Midbrain (tissue), 1 donor: ENCODE measurements at places on chromosomes 7 and 10.

DNA sequence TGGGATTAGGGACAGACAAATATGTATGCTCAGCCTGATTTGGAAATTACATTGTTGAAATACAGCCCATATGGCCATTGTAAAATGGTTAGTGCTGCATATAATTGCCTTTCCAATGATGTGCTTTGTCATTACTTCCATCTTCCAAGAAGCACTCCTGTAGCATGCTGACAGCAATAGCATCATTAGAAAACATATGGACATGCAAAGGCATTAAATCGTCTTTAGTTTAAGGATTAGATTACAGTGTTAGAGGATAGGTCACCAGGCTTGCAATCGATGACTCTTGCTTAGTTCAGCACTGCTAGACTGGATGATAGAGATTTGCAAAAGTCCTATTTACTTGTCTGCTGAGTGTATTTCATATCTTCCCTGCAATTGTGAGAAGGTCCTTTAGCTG, 17.4 kb downstream of the AUTS2 start:
- DNase-seq, result no peak

GRCh38 chr10:93006435-93007039, 54.1 kb upstream of the CYP26C1 start:
- peak; percentile 19 for DNase-seq

DNA sequence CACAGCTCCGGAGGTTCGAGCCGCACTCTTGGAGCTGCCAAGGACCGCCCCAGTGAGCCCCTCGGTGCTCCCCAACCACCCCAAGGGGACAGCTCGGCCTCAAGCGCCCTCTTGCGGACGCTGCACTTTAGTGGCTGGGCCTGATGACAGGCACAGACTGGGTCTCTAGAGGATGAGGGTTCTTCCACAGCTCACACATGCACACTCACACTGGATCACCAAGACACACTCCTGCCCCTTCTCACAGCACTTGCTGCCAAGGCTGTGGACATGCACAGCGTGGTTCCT, 2.1 kb downstream of the RET start:
- no peak for DNase-seq

DNA sequence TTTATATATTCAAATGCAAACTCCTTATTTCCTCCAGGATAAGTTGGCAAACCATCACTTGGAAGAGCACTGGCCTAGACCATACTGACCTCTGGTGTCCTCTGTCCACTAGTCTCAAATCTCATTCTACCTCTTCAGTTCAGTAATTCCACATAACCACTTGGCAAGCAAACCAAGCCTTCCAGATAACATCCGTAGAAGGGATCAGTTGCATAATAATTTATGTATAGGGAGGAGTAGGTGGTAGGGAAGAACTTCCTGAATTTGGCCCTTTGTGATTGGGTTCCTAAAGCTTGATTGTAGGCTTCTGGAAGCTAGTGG, 55.0 kb downstream of the WAC start:
- peak; percentile 48 for DNase-seq

- DNase-seq, result no peak
These were observed 42.4 kb downstream of the PROSER2 start for GRCh38 chr10:11865561-11865960.

DNA sequence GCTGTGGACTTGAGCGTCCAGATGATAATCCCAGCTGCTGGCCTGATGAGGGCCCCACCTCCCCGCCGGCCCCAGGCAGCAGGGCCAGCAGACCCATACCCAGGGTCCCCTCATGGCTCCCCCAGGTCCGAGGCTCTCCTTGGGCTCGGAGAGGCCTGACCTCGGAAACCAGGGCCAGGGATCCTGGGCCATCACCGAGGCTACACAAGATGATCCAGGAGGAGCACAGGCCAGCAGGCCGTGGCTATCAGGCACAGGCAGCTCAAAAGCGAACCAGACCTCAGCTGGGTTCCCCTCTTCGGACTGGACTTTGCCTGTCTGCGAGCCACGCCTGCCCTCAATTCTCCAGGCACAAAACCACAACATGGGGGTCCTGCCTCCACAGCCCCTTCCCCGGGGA, 17.4 kb downstream of the PDGFA start:
- DNase-seq, result no peak

DNA sequence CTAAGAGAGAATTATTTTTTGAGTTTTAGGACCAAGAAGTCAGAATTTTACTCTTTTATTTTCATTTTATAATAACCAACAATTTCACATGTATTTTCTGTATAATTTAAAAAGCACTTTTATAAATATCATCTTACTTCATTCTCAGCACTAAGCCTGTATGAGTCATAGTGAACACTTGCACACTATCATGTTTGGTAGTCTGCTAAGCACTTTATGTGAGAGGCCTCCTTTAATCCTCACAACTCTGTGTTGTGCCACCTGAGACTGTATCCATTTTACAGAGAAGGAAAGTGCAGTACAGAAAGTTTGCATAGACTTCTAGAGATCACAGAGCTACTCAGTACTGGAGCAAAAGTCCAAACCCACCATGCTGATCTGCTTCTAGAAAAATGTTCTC, 939.6 kb downstream of the NRG3 start:
- no peak for DNase-seq

GRCh38 chr7:1806354-1806753, 136.3 kb downstream of the ELFN1 start:
- no peak for DNase-seq

DNA sequence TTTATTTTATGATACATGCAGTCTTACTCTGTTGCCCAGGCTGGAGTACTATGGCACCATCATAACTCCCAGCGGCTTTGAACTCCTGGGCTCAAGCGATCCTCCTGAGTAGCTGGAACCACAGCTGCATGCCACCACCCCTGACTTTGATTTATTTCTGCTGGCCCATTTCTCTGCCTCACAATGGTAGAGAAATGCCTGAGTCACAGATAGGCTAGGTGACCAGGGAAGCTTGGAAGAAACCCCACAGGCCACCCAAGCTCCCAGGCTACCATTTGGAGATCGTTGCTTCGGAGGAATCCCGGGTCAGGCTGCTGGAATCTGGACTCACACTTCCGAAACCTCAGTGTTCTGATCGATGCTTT, 17.4 kb upstream of the BAIAP2L1 start:
- DNase-seq, result no peak

GRCh38 chr10:33125522-33126517, 167.8 kb upstream of the ITGB1 start:
- no peak for DNase-seq

DNA sequence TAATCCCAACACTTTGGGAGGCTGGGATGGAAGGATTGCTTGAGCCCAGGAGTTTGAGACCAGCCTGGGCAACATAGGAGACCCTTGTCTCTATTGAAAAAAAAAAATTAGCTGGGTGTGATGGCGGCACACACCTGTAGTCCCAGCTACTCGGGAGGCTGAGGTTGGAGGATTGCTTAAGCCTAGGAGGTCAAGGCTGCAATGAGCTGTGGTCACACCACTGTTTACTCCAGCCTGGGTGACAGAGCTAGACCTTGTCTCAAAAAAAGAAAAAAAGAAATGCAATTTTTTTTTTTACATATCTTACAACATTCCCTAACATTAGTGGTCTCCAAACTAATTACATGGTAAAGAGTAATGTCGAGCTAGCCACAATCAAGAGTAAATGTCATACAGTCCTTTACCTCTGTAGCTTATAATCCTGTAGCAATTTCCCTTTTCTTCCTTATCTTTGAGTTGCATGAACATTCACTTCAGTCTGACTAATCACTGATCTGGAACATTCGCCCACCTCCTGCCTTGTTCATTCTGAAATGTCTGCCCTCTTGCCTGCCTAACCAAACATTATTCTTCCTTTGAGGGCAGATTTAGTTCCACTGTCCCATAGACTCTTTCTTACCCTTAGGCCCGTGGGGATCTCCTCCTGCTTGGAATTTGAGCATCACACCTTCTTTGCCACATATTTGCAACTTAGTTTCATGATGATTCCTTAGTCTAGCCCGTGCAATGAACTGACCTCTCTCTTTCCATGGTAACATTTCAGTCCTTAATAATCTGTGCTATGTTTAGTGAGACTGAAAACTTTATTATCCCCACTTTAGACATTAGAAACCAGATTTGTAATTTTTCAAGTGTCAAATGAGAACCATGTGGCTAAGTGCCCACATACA, 4.8 kb upstream of the VCL start:
- no peak for DNase-seq

- DNase-seq, result no peak
These were observed 15.5 kb downstream of the CFTR start for GRCh38 chr7:117495308-117495707.

DNA sequence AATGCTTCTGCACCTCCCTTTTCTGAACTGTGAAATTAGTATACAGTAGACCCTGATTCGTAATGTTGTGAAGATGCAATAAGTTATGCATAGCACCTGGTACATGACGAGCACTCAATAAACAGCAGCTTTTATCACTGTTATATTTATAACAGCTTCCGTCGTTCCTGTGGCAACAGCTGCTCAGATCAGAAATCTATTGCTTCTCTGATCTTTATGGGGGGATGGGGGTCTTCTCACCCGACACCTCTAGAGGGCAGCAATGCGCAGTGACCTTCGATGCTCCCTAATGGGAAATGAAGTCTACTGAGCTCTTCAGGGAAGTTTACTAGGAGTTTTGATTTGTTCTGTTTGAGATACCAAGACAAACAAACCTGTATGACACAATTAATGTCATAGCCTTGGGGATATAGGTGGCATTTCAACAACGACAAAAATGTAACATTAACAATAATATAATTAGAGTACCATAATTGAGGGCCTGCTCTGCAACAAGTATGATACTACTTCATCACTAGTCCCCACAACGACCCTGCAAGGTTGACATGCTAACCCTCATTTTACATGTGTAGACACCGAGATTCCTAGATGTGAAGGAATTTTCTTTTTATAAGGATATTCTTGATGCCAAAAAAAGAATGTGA, 289.6 kb downstream of the SFMBT2 start:
- DNase-seq, result peak; percentile 79

- DNase-seq, result no peak
These were observed 11.3 kb upstream of the PTTG1IP2 start for GRCh38 chr7:90458104-90458503.

- DNase-seq, result no peak
These were observed 225.8 kb upstream of the KLF14 start for GRCh38 chr7:130959743-130960207.

DNA sequence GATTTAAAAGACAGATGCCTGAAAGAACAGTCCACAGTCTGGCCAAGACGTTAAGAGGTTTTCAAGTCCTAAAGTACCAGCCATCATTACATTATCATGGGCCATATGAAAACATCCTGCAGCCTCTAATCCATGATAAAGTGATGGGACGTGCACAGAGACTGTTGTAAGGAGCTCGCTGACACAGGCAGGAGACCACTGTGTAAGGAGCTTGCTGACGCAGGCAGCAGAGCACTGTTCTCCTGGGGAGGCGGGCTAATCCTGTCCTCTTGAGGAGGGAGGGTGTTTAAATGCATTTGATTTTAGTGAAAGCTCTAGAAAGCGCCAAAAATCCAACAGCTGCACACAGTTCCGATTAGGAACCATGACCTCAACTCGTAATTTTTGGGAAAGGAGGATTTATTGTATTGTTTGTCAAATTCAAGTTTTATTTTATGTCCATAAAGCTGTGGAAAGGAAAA, 16.9 kb downstream of the SVIL start:
- no peak for DNase-seq

DNA sequence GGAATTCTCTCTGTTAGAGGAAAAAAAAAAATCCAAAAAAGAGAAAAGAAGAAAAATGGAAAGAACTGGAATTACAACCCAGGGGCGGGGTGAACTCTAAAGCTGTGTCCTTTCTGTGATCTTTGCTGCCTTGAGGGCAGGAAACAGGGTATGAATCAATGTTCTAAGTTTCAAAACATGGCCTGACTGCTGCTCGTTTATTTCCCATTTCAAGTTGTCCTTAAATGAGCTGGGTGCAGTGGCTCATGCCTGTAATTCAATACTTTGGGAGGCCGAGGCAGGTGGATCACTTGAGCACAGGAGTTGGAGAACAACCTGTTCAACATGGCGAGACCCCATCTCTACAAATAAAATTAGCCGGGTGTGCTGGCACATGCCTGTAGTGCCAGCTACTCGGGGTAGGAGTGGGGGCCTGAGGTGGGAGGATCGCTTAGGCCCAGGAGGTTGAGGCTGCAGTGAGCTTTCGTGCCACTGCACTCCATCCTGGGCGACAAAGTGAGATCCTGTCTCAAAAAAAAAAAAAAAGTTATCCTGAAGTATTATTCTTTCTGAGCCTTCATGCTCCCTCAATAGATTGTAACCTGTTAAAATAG, 24.7 kb upstream of the TFAM start:
- no peak for DNase-seq

- no peak for DNase-seq
These were observed 15.0 kb downstream of the RET start for GRCh38 chr10:43091846-43092245.

DNA sequence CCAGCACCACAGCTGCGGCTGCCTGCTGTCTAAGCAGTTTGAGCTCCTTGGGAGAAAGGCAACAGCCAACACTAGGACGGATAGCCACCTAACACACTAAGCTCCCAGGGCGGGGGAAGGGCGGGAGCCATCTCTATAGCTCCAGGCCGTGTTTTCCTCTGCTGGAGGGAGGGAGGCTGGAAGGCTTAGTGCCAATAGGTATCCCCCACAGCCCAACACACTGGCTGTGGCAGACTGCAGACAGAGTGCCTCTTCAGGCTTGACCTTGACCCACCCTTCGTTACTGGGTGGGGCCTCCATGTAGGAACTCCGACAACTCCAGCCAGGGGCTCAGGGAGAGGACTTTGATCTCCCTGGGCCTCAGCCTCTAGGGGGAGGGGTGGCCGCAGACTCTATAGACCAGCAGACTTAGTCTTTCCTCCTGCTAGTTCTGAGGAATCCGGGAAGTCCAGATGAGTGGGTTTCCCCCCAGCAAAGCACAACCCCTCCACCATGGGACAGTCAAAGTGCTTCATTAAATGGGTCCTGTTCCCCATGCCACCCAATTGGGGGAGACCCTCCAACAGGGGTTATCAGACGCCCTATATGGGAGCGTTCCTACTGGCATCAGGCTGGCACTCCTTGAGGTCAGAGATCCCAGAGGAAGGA, 314.4 kb upstream of the MKI67 start:
- DNase-seq, result no peak

DNA sequence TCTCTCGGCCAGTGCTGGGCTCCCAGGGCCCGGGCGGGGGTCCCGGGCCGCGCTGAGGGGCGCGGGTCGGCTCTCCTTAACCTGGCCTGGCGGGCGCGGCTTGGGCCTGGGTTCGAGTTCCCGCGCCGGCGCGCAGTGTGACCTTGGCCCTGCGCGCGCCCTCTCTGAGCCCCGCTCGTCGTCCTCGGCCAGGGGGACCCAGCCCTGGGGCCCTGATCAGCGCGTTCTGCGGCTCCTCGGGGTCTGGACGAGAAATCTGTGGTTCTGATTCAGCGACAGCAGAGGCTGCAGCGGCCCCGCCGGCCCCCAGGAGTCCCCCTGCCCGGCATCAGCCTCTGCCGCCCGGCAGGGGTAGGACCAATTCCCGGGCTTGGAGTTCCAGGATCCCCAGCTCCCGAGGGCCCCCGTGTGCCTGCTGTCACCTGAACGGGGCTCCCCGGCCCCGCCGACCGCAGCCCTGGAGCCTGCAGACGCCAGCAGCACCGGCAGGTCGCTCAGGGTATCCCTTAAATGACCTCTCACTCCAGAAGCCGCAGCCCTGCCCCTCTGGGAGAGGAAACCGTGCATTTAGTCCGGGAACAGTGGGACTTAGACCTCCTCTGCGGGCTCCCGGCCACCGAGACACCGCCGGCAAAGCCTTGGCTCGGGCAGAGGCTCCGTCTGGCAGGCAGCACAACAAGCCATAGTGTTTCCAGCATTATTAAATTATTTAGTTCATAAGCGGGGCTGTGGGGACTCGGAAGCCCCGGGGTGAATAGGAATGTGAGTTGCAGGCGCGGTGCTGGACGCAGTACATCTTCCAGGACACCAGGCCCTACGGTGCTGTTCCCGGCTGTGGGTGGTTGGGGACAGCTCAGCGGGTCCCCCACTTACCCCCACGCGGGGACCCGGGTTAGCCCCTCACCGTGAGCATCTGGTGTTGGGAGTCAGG, 572 bp downstream of the CHST12 start:
- DNase-seq, result peak; percentile 44
